Esophagus squamous epithelium (tissue), 5 donors: ENCODE measurements at places on chromosomes 16 and 17. TPM values are rescaled to one million over a fixed set of nuclear protein-coding genes. Genes with fewer than 3 reads are reported as not detected.

Gene GAST
- total RNA-seq = not detected

Gene RPL23
- 998 TPM for total RNA-seq

Gene NPIPA2
- not detected for total RNA-seq

Gene SLC47A1
- total RNA-seq = 7.8 TPM

Gene TNK1
- total RNA-seq = 11.6 TPM

Gene NPIPA8
- total RNA-seq = 19.4 TPM

Gene UNC13D
- 21.5 TPM for total RNA-seq

Gene PDILT
- not detected for total RNA-seq

Gene IFT20
- 14.9 TPM for total RNA-seq

Gene WIPF2
- 11.6 TPM for total RNA-seq

Gene DRC3
- 1.7 TPM for total RNA-seq

Gene CCT6B
- 0.34 TPM for total RNA-seq

Gene MYH3
- 1.5 TPM for total RNA-seq

Gene AGRP
- not detected for total RNA-seq

Gene CCL7
- not detected for total RNA-seq

Gene KRTAP2-2
- not detected for total RNA-seq
